ENCODE measurements at places on chromosomes 12 and 14.

DNA sequence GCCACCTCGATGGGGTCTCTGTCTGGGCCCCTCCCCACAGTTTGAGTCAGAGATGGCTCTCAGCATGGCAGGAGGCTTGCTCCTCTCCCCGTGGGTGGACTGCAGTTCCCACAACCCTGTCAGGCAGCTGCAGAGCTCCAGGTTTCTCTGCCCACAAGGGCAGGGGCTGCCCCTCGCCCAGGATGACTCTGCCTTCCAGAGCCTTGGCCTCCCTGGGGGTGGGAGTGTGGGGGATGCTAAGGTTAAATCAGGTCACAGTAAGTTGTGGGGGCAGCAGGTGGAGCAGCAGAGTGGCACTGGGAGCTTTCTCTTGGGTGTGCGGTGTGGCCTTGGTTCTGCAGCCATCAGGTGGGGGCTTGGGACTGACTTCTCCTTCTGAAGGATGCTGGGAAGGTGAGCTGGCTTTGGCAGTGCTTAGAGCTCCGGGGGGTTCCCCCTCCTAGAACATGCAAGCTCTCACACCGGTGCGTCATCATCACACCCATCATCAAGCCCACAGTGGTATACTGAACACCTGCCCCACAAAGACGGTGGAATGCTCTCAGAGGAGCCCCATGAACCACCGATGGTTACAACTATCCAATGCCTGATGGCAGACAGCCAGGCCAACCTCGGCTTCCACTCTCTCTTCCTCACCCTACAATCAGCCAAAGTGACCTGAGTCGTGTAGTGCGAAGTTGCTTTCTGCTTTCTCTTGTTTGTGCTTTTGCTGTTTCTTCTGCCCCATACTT is 39.7 kb downstream of the ERH start:
- DNase-seq: no peak

DNA sequence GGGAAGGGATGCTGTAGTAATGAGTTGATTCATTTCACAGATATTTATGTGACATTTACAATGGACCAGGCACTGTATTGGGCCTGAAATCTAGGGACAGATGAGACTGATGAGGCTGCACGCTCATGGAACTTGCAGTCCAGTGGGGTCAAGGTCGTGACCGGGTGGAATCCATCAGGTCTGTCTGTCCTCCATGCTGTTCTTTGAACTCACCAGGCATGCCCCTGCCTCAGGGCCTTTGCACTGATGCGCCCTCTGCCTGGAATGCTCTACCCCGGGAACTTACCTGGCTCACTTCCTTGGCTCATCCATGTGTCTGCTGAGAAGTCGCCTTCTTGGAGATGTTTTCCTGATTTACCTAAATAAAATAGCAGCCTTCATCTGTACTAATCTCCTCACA is 200.1 kb downstream of the VRK1 start:
- no peak for DNase-seq

DNA sequence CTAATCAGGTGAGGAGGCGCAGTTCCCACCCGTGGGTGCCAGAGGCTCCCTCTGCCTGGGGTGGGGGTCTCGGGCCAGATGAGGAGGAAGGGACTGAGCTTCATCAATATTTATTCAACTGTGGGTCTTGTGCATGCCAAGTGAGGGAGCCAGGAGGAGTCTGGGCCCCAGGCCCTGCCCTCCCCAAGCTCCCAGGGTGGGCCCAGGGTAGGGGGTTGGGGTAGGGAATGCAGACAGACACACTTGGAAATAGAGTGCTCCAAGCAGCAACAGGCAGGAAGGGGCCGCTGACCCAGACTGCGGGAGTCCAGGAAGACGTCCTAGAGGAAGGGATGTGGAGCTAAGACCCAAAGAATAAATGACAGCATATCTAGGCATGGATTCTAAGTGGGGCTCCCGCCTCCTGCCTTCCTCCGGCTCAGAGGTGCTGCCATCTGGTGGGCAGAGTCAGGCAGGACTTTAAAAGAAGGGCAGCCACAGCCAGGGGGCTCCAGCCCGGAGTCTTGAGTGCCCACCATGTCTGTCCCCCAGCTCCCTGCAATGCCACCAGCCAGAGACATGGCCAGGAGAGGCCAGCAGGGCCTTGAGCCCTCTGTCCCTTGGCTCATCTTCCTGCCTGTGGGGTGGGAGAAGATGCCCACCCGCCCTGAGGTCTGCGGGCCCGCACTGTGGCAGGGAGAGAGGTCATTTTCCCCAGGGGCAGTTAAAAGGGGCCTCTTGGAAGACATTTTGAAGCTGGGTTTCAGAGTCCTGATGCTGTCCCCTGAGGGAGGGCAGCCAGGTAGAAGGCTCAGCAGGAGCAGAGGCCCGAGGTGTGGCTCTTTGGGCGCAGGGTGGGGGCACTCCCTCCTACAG is 70.1 kb downstream of the PHETA1 start:
- DNase-seq: peak; percentile 44

DNA sequence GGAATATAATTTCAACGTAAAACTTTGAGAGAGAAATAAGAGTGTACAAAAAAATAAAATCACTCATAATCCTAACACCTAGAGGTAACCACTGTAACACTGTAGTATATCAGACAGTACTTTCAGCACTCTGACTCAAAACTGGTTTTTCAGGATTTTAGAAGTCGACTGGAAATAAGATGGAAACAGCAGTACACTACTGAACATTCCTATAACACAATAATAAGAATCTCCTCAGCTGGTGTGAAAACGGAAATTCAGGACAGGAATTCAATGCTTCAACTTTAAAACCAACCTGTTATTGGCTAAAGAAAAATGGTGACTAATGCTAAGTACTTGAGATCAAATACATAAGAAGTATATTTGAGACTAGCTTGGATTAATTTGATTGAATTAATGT is 12.3 kb upstream of the PITPNM2 start:
- DNase-seq: no peak

- DNase-seq: peak; percentile 24
These were observed 10.7 kb upstream of the FAM234B start for GRCh38 chr12:13033476-13033875.

GRCh38 chr14:89911010-89911919 is 43.3 kb downstream of the EFCAB11 start:
- DNase-seq: peak; percentile 91

DNA sequence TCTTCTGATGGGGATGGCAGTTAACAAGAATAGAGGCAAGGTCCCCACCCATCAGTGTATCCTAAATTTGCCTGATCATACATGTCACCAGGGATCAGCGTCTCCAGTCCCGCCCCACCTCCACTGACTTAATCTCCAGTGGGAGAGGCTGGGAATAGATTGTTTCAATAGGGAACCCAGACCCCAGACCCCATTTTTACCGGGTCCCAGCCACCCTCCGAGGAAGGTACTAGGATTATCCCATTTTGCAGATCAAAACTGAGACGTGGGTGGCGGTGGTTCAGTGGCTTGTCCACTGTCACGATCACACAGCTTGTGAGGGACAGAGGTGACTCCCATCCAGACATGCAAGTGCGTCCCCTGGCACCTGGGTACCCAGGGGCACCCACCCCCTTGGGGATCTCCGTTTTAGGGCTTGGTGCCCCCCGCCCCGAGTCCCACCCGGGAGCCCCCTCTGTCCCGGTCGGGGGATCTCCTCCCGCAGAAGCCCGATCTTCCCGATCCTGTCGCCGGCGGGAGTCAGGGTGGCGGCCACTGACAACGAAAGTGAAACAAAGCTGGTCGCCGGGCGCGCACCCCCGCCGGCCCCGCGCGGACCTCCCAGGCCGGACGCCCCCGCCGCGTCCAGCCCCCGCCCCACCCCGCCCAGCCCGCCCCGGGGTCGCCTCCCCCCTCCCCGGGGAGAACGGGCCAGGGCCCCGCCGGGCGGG is 523 bp downstream of the WSB2 start:
- peak; percentile 48 for DNase-seq

DNA sequence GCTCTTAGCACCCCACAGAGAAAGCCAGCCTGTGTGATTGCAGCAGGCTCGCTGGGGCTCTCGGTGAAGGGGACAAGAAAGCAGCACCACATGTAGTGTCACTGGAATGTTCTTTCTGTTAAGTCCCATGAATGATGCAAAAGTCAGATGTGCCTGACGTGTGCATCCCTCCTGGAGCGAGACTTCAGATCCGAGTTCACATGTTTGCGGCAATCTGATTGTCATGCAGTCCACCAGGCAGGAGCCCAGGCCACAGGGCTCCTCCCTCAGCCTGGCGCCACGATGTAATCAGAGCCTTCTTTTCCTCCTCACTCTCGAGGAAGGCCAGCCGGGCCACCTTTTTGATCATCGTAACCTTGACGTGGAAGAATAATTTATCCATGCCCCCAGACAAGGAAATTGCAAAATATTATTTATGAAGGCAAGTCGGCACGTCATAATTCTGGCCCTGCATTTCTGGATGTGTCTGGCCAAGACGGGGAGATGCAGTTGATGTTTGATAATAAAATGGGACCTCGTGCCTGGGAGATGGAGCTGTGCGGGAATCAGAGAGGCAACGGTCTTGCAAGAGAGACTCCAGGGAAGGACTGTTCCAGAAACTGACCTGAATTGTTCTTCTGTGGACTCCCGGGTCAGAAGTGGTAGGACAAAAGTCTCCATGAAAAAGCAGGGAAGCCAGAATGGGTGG is 214.6 kb downstream of the PHETA1 start:
- no peak for DNase-seq

- DNase-seq: no peak
These were observed 55.6 kb upstream of the ISM2 start for GRCh38 chr14:77554207-77554606.

DNA sequence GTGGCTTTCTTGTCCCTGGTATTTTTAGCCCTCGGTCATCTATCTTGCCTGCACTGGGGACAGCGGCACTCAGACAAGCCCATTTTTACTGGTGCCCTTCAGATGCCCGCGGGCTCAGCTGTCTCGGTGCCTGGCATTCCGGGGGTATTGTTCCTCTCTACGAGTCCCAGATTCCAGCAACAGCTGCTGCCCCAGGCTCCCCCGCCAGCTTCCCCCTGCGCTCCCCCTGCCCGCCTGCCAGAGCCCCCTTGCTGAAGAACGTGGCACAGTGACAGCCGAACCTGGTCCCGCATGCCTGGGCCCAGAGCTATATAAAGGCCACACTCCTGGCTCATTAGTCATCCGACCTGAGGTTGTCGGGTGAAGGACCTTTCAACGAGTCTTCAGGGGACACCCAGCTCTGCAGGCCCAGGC is 10.9 kb upstream of the MYL2 start:
- no peak for DNase-seq

DNA sequence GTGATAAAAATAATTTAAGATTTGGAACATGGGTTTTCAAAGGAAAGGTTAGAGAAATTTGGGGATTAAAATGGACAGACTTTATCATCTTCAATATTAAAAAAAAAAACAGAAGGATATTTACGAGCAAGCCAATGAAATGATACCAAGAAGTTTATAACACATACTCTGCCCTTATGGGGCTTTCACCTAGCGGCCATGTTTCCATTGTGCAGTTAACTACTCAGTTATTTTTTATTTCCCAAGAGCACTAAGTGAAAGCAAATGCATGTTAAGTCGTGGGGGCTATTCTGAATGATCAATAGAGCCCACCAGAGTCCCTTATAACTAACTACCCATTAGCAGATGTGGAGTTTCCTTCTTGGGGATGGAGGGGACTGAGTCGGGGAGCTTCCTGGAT is 53.9 kb downstream of the ETV6 start:
- no peak for DNase-seq

GRCh38 chr14:81302638-81303037 is 81.9 kb upstream of the GTF2A1 start:
- DNase-seq: no peak

- no peak for DNase-seq
These were observed 19.2 kb downstream of the PACS2 start for GRCh38 chr14:105333613-105334364.

Data from fibroblast of skin of back (primary cell).